ENCODE measurements at places on chromosomes 3 and 15.

GRCh38 chr15:78448441-78449219 lies 10.6 kb downstream of the IREB2 start:
- DNase-seq, result no peak

GRCh38 chr3:40088527-40089170 lies 220.9 kb upstream of the EIF1B start:
- no peak for DNase-seq

DNA sequence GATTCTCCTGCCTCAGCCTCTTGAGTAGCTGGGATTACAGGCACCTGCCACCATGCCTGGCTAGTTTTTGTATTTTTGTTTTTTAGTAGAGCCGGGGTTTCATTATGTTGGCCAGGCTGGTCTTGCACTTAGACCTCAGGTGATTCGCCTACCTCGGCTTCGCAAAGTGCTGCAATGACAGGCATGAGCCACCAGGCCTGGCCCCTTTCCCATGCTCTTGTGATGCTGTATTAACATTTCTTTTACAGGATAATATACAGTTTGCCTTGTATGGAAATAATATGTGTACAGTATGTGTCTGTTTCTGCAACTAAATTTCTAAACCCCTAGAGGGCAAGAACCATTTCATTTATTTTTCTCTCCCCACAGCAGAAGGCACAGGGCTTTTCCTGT lies 37.8 kb downstream of the SCG5 start:
- no peak for DNase-seq

DNA sequence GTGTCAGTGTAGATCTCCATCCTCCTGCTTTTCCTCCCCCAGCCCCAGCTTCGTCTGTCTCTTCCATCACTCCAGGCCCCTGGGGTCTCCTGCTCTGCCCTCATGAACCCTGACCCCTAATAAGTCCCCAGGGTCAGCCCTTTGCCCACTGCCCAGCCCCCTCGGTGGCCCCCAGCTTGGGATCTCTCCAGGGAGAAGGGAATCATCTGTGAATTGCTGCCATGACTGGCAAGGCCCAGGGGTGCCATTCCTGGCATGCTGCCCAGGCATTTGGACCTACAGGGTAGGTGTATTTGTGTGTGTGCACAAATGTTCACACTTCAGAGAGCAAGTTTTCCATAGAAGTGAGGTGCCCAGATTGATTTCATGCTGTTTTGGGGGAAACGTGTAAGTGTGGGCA lies 5.9 kb upstream of the TBC1D21 start:
- DNase-seq, result no peak

DNA sequence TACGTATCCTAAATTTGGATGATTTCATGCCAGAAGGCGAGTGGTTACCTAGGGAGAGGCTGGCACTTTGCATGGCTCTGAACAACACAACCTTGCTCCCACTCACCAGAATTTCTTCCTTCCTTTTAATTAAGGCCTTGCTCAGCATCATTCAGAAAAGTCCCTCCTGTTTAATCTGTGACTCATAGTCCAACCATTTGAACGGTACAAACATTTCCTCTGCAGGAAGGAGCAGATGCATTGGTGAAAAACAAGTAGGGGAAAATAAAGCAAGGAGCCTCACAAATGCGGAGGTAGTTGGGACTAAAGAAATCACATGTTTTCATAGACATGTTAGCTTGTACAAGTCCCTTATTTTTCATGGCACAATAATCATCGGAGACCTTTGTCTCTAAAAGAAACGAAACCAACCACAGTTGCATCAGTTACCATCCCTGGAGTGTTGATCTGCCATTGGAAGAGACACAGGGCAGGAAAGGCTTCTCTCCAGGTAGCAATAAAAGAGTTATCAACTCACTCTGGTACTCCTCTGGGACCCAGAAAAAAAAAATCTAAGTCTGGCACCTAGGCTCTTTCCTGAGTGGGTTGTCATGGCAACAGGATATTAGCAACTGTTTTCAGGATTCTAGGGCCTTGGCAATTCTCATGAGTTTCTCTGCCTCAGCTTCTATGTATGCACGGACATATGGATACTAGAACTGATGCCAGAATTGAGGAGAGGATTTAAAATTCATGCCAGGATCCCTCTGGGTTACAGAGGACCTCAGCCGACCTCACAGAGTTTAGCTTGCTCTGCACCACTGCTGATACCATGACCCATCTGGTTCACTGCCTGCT lies 255.4 kb upstream of the ARPP21 start:
- no peak for DNase-seq

DNA sequence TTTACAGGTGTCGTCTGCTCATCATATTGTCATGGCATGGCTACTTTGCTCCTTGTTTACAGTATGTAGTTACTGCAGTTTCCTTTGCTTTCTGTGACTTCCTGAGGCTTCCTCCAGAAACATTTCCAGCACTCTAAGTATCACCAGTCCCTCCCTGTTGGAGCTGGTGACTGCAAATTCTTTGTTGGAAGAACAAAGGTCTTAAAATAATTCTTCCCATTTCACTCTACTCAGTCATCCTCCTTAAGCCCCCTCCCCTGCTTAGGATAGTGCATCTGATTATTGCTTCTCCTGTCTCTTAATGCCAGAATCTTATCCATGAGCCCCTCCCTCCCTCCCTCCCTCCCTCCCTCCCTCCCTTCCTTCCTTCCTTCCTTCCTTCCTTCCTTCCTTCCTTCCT lies 72.0 kb downstream of the C3orf38 start:
- no peak for DNase-seq

DNA sequence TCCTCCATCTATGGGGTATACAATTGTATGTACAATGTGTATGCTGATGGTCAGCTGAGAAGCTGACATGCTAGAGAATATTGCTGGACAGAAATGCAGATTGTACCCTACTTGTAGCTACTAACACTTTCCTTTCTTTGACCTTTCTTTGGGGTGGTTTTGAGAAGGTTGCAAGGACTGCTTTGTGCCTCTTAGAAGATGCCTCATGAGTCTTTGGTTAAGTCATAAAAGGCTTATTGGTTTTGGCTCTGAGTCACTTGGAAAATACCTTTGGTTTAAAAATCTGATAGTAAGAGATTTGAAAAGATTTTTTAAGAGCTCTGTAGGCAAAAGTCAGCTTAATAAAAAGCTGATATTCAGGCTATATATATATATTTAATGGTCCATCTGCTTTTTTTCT lies 71.5 kb downstream of the ZMAT3 start:
- no peak for DNase-seq

- peak; percentile 27 for DNase-seq
Observed at GRCh38 chr15:92819278-92820235, 80.6 kb upstream of the CHD2 start.

GRCh38 chr3:51024765-51025632 lies 350.3 kb downstream of the DOCK3 start:
- DNase-seq, result peak; percentile 82

All from CD4-positive, alpha-beta T cell treated with Interleukin-4 for 1 hour (primary cell).